Vagina (tissue), 2 donors: ENCODE measurements at places on chromosomes 3 and 15.

- no peak overlapping the region for H3K27ac ChIP-seq
- DNase-seq: no peak
Measured at GRCh38 chr15:29162411-29162810, 107.2 kb downstream of the NSMCE3 start.

DNA sequence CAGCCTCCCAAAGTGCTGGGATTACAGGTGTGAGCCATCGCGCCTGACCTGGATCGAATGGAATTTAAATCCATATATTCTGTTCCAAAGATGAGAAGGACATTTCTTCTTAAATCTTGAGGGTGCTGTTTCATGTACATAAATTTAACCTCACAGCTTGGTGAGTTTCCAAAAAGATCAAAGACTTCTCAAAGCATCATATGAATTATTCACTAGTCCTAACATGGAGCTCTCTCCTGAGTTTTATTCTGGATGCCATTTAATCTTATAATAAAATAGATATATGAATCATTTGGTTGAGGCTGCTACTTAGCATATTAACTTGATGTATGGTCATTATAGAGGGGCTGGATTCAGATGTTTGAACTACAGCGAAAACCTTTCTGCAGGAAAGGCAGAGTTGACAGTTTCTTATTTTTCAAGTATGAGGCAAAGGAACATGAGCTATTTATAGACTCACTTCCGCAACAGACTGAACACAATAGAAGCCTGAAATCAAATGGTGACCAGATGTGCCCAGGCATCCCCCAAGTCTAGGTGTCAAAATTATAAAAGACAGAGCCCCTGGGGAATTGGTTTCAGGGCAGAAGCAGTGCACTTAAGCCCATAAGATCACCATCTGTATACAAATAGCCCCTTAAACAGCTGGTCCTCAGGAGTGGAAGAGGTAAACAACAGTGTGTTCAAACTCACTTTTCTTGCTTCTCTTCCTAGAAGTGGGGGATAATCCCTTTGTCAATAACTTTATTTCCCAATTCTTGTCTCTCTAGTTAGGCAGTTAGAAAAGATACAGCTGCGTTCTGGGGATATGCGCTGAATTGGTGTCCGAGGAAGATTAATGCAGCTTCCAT, 29.7 kb downstream of the STARD9 start:
- no peaks in the 10 kb centered on the region for H3K27me3 ChIP-seq
- H3K4me1 ChIP-seq: peaks cover 48% of the 10 kb centered on the region
- H3K4me3 ChIP-seq: no peak overlapping the region
- H3K36me3 ChIP-seq: no peaks in the 10 kb centered on the region
- H3K27ac ChIP-seq: peak overlapping the region; percentile 62

DNA sequence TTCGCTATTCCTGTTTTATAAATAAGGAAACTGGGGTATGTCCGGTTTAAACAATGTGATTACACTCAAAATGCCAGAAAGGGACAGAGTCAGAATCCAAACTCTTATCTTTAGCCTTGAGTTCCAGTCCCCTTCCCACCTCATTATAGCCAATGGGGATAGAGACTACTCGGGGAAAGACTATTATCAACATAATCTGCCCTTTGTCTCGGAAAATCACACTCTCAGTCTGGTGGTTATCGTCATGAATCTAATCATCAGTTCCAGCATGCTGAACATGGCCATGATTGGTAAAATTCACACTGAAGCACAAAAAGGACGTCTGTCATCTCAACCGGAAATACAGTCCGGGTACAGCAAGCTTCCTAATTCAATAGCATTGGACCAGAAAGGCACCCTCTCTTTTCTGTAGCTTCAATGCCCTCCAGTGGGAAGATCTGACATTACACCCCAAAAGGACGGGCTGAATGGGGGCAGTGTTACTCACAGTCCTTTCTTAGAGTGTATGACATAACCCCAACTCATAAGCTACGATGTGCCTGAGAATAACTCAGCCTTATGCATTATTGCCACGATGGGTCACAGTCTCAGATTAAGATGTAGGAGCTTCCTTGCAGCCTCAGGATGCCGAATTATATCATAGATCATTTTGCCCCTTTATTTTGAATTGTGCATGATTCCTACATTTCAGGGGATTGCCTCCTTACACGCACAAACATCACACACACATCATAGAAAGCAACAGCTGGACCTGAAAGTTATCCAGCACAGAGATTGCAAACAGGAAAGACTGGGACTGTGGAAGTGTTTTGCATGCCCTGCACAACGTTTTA, 390.4 kb upstream of the LMCD1 start:
- no peaks in the 10 kb centered on the region for H3K36me3 ChIP-seq
- H3K4me1 ChIP-seq: no peaks in the 10 kb centered on the region
- H3K4me3 ChIP-seq: no peak overlapping the region
- no peaks in the 10 kb centered on the region for H3K27me3 ChIP-seq

GRCh38 chr3:144039661-144040060, 68.0 kb downstream of the DIPK2A start:
- no peaks in the 10 kb centered on the region for H3K4me1 ChIP-seq
- H3K27ac ChIP-seq: no peak overlapping the region
- H3K27me3 ChIP-seq: no peaks in the 10 kb centered on the region
- H3K36me3 ChIP-seq: no peaks in the 10 kb centered on the region
- no peak overlapping the region for H3K4me3 ChIP-seq

- no peaks in the 10 kb centered on the region for H3K4me1 ChIP-seq
- no peaks in the 10 kb centered on the region for H3K36me3 ChIP-seq
- H3K27ac ChIP-seq: no peak overlapping the region
- no peaks in the 10 kb centered on the region for H3K27me3 ChIP-seq
Measured at GRCh38 chr3:94256888-94257813, 194.3 kb downstream of the NSUN3 start.
